Glomerular endothelial cell (primary cell): ENCODE measurements at places on chromosomes 2 and 18. TPM values are rescaled to one million over a fixed set of nuclear protein-coding genes. Genes with fewer than 3 reads are reported as not detected.

GRCh38 chr18:29378651-29379136 lies 1201.8 kb upstream of the CDH2 start:
- no peak for DNase-seq

DNA sequence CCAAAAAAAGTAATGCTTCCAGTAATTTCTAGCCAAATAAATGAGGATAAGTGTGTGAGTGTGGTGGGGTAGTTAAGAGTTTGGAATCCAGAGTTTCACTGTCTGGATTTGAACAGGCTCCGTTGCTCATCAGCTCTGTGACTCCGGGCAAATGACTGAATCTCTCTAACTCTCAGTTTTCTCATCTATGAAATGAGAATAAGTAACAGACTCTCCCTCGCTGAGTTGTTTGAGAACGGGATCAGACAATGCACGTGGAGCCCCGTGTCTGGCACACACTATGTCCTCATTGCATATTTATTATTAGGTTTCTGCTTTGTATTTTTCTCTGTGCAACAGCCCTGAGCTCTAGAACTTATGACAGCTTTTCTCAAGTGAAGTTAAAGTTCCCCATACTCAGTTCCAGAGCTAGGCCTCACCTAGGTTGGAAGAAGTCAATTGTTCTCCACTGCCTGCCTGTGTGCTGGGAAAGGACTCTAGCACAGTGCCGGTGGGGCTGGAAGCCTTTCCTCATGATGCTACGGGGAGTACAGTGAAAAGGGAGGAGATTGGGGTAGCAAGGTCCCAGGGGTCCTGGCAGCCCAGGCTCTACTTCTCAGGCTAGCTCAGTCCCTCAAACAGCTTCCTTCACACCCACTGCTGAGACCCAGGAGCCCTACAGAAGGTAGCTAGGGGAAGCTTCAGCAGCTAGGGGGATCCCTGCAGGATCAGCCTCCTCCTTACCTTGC lies 1.7 kb upstream of the ICOS start:
- no peak for DNase-seq

DNA sequence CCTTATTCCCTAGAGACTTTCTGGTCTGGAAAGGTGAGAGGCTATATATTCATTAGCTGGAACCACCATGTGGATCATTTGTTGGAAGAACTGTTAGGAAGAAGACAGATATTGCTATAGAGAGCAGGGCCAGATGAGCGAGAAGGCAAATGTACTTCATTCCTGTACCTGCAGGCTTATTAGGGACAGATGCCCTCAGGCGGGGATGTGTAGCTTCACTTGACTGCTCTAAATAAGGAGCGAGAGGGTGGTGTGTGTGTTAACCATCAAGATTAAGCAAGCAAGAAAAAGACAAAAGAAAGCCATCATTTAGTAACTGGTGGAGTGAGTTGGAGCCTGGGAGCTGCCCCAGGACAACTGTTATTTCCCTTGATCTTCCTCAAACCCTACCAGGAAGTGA lies 36.4 kb downstream of the NEDD4L start:
- no peak for DNase-seq

GRCh38 chr2:30636311-30636710 lies 170.9 kb downstream of the CAPN13 start:
- DNase-seq: no peak

DNA sequence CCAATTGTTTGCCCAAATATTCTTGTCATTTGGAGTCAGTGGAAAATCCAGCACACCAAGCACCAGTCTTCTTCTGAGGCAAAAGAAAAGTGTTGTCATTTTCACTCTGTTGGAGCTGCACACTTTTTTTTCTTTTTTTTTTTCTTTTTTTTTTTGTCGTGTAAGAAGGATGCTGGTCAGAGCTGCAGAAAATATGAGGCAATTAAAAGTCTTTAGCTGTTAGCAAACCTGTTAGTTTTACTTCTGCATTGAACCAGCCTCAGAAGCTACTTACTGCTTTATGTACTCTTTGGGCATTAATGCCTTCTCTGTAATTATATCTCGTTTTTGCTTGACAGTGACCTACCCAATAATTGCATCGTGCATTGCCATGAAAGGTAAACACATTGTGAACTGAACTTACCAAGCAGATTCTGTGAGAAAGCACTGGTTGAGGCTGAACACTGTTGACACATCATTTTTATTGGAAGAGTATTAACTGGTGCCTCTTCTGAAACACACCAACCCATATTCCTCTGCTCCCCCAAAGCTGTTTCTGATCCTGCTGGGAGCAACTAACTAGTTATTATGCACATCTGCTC lies 165.4 kb downstream of the CAPN13 start:
- no peak for DNase-seq

DNA sequence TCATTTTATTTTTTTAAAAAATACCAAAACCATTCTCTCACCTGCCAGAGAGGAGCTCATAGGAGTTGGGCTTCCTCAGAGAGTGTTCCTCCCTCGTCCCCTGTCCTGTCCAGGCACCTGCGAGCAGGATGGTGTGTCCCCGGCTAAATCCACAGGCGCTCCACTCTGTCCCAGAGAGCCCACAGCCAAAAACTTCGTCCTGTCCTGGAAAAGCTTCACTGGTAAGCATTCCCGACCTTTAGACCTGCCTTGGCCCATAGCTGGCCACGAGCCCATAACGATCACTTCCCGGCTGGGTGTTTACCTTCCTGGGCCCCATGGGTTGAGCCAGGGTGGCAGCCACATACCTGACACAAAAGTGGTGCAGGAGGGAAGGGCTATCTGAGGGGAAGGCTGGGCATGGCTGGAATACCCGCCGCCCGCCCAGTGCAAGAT lies at the start of gene NGEF:
Gene NGEF (minus strand): TSS at position 230 of the 435 bp plus-strand sequence. CDS start 38,366 bp downstream, outside the sequence.
- no peak for DNase-seq

- no peak for DNase-seq
Measured at GRCh38 chr18:62550746-62551145, 27.9 kb downstream of the ZCCHC2 start.

DNA sequence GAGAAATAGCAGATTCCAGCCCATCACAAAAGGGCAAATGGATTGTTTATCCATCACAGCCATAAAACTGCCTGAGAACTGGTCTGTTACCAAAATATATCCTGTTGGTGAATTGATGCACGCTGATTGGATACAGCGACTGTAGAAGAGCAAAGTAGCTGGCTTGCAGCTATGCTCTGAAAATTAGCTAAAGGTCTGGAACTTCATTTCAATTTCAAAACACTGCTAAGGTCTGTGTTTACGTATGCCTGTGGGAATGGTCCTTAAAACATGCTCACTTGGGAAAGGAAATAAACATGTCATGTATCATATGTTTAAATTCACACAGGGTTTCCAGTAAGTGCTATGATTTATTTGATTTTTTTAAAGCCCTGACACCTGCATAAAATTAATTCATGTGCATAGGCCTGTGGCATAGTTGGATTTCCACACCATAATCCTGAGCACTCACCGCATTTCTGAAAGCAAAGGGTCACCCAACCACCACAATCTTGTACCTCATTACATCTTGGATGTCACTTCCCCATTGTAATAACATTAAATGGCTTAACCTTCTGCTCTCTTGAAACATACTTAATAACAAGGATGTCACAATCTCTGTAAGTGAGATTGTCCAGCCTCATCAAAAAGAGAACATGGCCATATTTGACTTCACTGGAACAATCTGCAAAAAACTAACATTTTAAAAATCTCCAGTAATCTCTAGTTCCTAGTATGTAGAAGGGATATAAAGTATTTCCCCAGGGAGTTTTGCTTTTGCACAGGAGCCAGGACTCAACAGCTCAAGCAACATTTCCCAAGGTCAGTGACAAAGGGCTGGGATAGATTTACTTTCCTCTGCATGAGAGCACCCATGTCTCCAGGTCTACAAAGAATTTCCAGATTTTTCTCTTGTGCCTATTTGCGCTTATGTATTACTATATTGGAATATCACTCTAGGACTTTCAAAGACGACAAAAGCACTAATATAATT lies 109.8 kb downstream of the FARSB start:
- DNase-seq: no peak

DNA sequence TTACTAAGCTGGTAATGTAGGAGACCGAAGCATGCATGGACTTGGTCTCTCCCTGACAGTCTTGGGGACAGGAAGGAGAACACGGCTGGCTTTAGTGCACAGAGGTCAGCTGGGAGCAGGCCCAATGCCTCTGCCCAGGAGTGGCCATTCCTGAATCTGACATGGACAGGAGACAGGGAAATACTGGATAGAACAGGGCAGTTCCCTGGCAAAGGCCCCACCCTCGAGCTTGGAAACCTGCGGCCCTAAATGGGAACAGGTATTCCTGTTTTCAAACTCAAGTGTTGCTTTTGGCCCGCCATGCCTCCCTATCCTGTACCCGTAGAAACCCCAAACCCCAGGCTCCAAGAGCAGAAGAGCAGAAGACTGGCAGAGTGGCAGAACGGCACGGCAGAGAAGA lies 107.4 kb downstream of the ZNF516 start:
- no peak for DNase-seq

GRCh38 chr2:10405448-10405847 lies 42.7 kb downstream of the ODC1 start:
- peak; percentile 69 for DNase-seq

- DNase-seq: no peak
Measured at GRCh38 chr2:147913701-147914480, 69.1 kb downstream of the ACVR2A start.

DNA sequence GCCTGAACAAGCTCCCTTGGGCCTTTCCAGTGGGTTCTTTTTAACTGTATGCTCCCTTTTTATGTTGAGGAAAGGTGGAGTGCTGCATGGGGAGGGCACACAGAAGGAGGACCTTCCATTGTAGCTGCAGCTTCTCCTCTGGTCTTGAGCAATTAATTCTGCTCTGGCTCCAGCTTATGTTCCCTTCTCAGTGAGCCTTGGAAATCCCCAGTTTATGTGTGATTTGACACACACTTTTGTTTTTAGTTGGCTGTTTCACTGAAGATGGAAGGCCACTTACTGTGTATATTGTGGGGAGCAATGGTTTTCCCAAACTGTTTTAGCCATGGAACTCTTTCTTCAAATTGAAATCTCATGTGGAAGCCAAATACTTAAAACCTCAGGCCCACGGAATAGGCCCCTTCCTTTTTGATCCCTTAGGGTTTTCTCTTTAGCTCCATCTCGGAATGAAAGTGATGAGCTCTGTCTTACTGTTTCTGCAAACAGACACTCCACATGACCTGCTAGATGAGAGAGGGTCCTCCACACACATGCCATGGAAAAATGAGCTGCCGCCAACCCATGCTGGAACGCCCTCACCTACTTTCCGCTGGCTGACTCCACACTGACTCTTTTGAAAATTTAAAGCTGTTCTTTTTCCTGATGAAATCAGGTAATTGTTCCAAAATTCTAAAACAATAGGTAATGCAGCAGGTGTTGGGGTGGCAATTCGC lies 280.9 kb upstream of the SIX2 start:
- DNase-seq: no peak

GRCh38 chr2:169237286-169237685 lies 125.0 kb downstream of the LRP2 start:
- DNase-seq: no peak

- DNase-seq: no peak
Measured at GRCh38 chr2:21220930-21221329, 97.2 kb downstream of the TDRD15 start.

- no peak for DNase-seq
Measured at GRCh38 chr2:121335294-121336290, 50.6 kb upstream of the TFCP2L1 start.

- DNase-seq: no peak
Measured at GRCh38 chr2:167551416-167551815, 663.1 kb downstream of the XIRP2 start.

- DNase-seq: no peak
Measured at GRCh38 chr18:79933765-79934164, 17.7 kb downstream of the SLC66A2 start.

DNA sequence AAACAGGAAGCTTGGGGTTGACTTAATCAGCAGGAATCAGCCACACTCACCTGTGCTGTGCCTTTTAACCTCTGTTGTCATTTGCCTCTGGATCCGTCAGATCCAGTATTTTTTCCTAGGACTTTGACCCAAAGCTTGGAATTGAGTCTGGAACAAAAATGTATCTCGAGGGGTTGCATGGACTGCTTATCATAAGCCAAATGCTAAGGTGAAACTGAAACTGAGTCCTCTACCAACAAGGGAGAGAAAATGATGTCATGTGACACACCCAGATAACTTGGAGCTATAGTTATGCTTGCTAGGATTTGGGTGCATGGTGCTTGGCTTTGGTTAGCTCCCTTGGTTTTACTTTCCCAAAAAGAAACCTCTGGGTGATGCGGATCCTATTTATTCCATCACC lies 2158.6 kb upstream of the PIK3C3 start:
- no peak for DNase-seq

- no peak for DNase-seq
Measured at GRCh38 chr2:207015901-207016300, 76.6 kb downstream of the CPO start.

- DNase-seq: no peak
Measured at GRCh38 chr2:220243571-220243970, 616.1 kb downstream of the SLC4A3 start.

DNA sequence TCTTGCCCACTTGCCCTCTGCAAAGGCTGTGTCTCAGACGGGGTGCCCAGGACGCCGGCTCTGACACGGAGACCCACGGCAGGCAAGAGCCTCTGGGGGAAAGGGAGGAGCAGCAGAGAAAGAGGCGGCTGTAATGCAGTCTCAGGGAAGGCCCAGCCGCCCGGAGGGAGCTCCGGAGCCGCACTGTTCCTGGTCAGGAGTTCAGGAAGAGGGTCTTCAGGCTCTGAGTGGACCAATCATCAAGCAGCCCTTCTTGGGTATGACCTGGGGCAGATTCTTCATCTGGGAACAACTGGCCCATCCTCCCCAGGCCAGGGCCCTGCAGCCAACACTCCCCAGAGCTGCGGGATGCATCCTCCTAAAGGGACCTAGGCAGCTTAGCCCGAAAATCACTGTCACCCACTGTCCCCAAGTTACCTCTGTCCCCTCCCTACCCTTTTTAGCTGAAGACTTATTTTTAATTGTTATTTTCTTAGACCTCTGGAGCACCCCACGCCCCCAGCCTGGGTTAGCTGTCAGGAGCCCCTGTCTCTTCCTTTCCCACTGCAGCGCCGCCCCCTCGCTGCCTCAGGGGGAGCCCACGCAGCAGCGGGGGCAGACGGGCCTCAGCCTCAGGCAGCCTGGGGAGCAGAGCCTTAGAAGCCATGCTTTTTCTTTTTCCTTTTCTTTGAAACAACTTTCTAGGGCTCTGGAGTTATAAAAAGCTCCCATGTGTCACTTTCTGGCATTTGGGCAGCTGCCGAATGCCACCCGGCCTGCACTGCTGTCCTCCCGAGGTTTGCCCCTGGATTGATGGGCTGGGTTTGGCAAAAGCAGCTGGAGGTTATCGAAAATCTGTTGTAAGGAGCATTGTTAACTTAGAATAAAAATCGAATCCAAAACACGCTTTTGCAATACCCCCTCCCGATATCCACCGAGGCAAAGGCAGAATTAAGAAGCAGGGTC lies 644 bp upstream of the NEU2 start:
- DNase-seq: no peak

- DNase-seq: no peak
Measured at GRCh38 chr18:68667121-68667520, 47.8 kb downstream of the TMX3 start.

GRCh38 chr2:64639691-64640090 lies 14.0 kb downstream of the SERTAD2 start:
- no peak for DNase-seq

The MC4R gene
- not detected in 2 replicates for total RNA-seq

The HK2 gene
- total RNA-seq: 9.4 and 12.0 TPM in 2 replicates

The GREB1L gene
- 1.4 and 1.5 TPM in 2 replicates for total RNA-seq

The PTPRN gene
- total RNA-seq: 0.47 and 0.97 TPM in 2 replicates

The CDH20 gene
- 0.24 TPM in 1 of 2 replicates, not detected in the other for total RNA-seq

The DSEL gene
- 7.6 and 9.3 TPM in 2 replicates for total RNA-seq

The TMEM237 gene
- total RNA-seq: 18.6 and 21.3 TPM in 2 replicates
